Activated CD4-positive, CD25-positive, alpha-beta regulatory T cell (primary cell): ENCODE measurements at places on chromosomes 4 and X.

DNA sequence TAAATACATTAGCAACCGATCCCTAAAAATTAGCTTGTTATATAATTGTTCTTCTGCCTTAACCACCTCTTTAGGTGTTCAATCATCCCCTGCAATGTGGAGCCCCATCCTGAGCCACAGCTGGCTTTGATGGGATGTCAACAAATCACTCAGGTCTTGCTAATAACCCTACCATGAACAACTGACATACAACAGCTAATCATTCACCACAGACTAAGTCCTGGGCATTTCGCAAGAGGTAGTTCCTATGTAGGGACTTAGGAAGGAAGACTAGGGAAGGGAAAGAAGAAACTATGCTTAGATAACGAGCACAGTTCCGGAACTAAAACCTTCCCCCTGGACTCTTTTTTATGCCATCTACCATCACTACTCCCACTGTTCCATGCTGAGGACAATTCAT lies 63.6 kb upstream of the PTCHD1 start:
- no peak for DNase-seq

DNA sequence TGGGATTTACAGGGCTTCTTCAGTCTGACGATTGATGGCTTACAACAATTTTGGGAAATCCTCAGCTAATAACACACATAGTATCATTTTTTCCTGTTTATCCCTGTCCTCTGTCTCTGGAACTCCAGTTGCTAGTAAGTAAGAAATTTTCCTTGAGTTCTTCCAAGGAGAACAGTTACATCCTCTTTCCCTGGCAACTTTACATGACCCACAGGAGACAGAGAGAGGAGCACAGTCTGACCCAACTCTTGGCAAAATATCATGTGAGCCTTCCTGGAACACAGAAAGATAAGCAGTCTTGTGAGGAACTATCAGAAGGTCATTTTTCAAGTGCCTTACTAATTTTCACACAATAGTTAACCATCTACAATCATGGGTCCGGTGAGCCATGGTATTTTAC lies 578.7 kb upstream of the PABPC4L start:
- no peak for DNase-seq

DNA sequence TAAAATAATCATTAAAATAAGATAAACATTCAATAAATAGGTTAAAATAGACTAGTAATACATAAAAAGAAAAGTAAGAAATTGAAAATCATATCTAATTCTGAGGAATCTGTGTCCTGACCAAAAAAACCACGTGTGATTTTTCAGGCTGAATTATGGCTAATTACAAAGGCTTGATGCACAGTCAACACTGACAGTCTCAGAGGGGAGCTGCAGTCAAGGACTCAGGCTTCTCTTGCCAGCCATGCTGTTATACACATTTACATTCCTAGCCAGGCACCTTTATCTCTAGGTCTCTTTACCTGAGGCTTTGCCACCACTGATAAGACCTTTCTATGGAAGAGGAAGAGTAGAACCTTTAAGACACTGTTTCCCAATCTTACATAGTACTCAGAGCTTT lies 1737.7 kb upstream of the PCDH10 start:
- no peak for DNase-seq

- no peak for DNase-seq
Measured at GRCh38 chr4:169051761-169052593, 41.9 kb upstream of the CBR4 start.

DNA sequence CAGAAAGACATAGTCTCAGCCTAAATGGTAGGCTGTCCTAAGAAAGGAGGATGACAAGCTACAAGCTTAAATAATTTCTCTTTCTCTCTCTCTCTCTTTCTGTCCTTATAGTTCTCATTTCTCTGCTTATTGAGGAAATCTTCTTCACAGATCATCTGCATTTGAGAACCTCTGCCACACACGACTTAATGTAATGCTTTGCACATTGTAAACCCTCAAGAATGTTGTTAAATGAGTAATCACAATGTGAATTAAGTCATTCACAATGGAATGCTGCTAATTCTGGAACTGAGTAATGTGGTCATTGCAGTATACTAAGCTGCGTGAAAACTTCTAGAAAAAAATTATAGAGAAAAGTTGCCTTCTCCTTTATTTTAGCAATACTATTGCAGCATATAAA lies 508.9 kb upstream of the FTHL17 start:
- DNase-seq: no peak

DNA sequence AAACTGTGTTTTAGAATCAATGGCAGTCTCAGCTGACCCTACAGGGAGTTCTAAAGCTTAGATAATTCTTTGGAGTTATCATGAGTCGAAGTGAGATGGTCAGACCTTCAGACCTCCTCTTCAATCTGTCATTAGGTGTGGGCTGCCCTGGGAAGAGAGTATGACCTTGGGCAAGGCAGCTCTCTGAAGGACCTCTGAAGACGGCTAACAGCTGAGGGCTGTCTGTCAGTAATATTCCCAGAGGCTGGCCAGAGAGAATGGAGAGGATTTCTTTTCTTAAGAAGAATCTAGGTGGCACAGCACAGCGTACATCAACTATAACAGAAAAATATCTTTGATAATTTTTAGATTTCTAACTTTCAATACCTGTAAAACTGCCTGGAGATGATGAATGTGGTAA lies 379.4 kb downstream of the ZNF674 start:
- DNase-seq: no peak

- DNase-seq: no peak
Measured at GRCh38 chr4:99651811-99652485, 5.7 kb downstream of the C4orf54 start.

GRCh38 chr4:105837037-105837436 lies 58.2 kb upstream of the NPNT start:
- no peak for DNase-seq

GRCh38 chrX:120653000-120653399 lies 23.1 kb upstream of the C1GALT1C1 start:
- no peak for DNase-seq

GRCh38 chrX:20333672-20334071 lies 67.0 kb upstream of the RPS6KA3 start:
- DNase-seq: no peak

DNA sequence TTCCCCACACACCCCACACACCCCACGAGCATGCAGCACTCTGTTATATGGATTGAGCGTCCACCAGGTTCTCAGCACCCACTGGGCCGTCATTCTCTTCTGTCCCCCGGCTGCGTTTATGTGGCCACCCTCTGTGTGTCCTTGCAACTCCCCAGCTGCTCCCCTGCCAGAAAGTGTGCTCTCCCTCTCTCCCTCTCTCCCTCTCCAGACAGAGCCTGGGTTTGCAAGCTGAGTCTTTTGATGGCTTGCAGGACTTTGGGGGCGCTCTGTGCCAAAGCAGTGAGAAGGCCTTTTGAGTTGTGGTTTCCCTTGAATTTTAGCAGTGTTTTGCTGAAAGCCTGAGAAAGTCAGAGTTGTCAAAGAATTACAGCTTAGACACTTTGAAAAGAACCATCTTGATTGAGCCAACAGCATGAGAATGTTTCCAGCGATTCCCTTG lies 173.5 kb downstream of the DCLK2 start:
- DNase-seq: no peak

GRCh38 chr4:25956260-25956659 lies 42.2 kb downstream of the SMIM20 start:
- DNase-seq: no peak

DNA sequence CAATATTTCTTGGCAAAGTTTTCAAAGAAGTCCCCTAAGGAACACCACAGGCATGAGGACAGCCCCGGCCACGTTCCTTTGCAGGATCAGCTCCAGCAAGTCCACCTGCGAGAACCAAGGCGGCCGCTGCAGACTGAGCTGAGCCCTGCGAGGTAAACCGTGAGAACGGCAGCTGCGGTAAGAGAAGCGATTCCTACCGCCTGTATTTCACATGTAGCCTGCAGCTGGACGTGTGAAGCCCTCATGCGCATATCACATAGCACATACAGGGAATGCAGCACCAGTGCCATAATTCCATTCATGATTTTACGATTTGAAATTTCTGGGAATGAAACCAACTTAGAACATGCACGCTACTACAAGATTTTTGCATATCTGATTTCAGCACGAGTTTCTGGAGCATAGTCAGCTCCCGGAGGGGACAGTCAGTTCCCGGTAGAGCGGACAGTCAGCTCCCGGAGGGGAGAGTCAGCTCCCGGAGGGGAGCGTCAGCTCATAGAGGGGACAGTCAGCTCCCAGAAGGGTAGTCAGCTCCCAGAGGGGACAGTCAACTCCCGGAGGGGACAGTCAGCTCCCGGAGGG lies 41.7 kb downstream of the FGFRL1 start:
- DNase-seq: no peak

DNA sequence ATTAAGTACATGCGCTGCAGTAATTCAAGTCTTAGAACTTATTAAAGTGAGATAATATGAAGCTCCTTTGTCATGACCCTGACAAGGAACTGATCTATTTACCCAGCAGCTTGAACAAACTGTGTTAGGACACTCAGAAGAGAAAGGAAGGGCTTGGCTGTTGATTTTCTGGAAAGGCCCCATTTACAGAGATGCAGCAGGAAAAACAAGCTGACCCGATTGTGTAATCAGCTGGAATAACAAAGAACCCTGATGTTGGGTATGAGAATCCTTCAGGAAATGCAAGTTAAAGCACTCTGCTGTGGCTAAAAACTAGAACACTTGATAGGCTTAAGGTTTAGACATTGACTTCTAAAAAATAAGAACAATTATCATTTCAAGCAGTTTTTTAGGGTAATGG lies 64.8 kb downstream of the TBC1D9 start:
- DNase-seq: no peak

GRCh38 chr4:156021298-156021697 lies 67.6 kb upstream of the CTSO start:
- DNase-seq: no peak

DNA sequence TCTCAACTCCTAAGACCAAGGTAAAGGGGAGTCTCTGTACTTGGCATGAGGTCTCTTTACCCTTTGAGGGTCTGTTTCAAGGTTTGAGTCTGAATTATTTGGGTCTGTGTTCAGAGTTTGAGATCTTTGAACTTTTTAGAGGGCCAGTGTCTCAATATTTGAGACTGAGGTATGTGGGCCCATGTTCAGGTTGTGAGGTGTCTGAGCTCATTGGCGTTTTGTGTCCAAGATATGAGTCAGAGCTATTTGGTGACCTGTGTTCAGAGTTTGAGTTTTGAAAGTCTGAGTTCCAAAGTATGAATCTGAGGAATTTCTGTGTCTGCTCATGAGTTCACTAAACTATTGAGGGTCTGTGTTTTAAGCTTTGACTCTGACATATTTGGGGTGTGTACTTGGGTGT lies 36.7 kb upstream of the PAGE4 start:
- no peak for DNase-seq

DNA sequence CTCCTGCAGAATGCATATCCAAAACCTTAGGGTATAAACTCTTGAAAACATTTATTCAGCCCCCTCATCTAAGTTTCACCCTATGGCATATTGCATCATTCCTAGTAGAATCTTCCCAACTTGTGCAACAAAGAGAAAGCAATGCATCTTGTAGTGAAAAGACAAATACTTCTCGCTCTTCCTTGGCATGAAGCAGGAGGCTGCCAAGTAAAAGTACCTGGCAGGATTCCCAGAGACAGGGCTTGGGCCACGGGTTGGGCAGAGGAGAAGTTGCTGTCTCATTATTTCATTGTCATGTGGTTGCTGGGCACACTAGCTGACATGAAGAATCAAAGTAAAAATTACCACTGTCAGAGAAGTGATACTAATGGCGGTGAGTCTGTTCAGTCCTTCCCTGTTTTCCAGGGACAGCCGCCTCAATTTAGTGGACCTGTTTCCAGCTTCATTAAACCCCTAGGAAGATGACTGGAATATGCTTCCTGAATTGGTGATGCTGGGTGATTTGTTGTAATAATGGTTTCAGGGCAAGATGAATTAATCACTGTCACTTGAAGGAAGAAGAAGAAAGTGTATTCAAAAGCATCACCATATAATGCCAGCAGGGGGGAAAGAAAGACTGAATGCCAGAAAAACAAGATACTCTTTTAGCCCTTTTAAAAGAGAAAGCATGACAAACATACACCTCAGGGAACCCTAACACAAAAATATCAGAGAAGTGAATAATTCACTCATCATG lies 380.5 kb upstream of the IGFBP7 start:
- no peak for DNase-seq

DNA sequence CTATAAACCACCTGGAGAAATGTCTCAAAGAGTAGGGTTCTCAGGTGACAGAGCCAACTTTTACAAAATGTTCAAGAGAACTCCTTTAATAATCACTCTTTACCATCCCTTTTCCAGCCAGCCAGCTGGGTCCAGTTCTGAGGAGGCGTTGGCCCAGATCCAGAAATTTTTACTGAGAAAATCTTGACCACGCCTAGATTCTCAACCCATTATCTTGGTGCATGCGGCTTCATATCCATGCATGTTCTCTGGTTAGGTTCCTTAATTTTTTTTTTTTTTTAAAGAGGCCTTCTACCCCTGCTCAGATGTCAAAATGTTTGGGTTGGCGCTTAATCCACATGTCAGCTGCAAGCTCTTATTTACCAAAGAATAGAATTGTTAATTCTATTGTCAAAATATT lies 12.0 kb upstream of the MAP7D2 start:
- DNase-seq: no peak
